ENCODE measurements at places on chromosomes 12 and 14.
A peak's percentile ranks its signal among the peaks of the same experiment; 100 is the strongest.

DNA sequence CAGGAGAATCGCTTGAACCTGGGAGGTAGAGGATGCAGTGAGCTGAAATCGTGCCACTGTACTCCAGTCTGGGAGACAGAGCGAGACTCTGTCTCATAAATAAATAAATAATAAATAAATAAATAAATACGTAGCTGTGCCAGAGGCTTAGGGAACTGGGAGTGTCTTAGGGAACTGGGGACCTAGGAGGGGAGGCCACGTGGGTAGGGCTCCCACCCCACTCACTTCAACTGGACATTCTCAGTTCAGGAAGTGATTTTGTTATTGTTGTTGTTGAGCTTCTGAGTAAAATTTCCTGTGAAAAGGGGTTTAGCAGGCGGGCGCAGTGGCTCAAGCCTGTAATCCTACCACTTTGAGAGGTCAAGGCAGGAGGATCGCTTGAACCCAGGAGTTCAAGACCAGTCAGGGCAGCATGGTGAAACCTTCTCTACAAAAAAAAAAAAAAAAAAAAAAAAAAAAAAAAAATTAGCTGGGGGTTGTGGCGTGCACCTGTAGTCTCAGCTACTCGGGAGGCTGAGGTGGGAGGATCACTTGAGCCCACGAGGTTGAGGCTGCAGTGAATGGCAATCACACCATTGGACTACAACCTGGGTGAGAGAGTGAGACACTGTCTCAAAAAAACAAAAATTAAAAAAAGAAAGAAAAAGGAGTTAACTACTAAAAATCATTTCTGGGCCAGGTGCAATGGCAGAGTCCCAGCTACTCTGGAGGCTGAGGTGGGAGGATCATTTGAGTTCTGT, 19.0 kb upstream of the ANKRD9 start:
- DNase-seq, result peak; percentile 75

- DNase-seq, result peak; percentile 53
Measured at GRCh38 chr14:67240168-67240932, 885 bp upstream of the PALS1 start.

DNA sequence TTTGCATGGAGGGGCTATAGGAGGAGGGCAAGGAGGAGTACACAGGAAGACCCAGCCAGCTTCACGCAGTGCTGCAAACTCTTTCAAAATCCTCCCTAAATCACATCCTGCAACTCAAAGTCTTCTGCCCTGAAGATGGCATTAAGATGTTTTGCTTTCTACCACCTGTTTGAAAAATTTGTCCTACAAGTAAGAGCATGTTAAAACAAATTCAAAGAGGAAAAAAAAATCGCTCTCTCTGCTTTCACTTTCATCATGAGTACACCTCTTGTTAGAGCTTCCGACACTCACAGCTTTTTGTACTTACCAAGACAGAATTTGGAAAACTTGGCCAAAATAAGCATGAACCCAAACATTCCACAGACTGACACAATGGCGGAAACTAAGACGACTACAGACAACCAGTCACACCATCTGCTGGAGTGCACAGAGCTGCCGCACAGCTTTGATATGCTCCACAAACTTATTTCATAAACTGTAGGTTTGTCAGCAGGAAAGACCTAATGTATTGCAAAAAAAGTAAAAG, 21.3 kb downstream of the GCH1 start:
- peak; percentile 37 for DNase-seq

DNA sequence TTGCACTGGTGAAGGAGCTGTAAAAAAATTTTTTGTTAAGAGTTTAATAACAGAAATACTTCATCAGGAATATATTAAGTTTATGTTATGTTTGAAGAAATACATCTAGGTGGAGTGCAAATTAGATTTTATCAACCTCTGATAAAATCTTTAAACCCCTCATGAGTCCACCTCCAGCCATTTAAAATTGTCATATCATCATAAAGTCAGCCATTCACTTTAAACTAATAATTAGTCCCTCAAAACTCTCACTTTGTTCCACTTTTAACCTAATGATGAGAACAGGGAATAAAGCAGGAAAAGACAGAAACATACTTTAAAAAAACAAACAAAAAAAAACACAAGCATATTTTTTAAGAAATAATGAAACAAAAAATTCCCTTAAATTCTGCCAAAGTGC, 25.1 kb downstream of the ZFC3H1 start:
- DNase-seq, result no peak
